ENCODE measurements at places on chromosomes 3 and 15. TPM values are rescaled to one million over a fixed set of nuclear protein-coding genes. Genes with fewer than 3 reads are reported as not detected.

- no peak for DNase-seq
Observed at GRCh38 chr15:76343313-76343996, 6.9 kb downstream of the ISL2 start.

DNA sequence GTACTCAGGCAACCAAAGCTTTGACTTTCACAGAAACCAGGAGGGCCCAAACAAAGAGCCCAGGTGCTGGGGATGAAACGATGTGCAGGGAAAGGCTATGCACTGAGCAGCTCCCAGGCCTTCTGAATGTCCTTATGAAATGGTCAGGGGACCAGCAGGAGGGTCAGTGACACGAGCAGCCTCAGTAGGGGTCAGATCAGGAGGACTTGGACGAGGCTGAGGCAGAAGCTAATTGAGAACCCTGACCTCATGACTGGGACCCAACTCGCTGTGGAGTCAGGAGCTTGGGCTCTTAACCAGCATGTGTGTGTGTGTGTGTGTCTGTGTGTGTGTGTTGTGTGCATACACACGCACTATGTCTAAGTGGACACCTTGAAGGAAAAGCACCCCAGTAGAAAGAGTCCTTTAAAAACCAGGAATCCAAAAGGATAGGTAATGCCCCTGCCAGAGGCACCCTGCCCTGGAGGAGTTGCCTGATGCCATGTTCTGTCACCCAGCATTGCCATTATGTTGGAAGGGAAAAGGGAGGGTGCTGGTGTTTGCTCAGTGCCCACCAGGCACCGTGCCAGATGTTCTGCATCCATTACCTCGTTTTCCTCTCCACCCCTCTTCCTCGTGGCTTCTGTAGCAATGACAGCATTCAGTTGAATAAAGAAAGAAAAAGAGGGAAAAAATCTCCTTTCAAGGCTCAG, 50.9 kb downstream of the CORO2B start:
- DNase-seq, result no peak

Gene ROPN1
- not detected for total RNA-seq

Gene MCTP2
- 1.8 TPM for total RNA-seq

Gene ZXDC
- total RNA-seq, result 20.0 TPM

All from GM23248 (cell line).